Activated effector memory CD4-positive, alpha-beta T cell treated with Interleukin-2 at 50 U/mL for 16 hours (primary cell): ENCODE measurements at places on chromosomes 12 and 14.

GRCh38 chr14:82710267-82710841 is 1176.7 kb upstream of the SEL1L start:
- DNase-seq: no peak

DNA sequence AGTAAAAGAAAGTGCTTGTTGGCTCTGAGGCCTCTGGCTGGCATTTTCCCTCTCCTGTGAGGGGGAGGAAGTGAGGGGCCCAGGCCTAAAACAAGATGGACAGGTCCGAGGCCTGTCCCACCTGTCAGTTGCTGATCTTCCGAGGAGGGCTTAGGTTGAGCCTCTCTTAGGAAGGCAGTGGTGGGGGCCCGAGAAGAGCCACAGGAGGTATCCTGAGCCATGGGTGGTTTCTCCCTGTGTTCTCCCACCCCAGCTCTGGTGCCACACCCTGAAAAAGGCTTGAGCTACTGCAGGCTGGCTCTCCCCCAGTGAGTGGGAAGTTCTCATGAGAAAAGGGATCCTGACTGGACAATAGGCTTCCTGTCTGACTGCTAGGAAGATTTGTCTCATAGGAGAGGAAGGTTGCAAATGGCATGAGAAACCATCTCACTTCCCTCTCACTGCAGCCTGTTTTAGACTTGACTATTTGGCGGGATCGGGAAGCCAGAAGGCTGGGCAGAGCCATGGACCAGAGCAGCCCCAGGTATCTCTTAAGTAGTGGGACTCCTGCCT is 72.1 kb upstream of the SRSF5 start:
- DNase-seq: no peak

DNA sequence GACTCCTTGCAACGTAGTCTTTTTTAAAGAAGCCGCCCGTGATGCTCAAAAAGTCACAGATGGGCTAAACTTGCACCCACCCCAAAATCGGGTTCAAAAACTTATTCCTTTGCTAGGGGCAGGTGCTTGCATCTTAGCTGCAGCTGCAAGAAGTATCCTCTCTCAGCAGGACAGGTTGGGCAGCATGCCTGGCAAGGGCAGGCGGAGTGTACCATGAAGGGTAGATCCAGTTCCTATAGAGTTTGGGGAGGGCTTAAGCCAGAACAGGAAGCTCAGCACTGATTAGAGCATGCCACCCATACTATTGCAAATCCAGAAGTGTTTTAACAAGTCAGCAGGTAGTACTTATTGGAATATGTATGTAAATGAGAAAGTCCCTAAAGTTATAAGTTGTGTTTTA is 48.7 kb downstream of the CPM start:
- no peak for DNase-seq

DNA sequence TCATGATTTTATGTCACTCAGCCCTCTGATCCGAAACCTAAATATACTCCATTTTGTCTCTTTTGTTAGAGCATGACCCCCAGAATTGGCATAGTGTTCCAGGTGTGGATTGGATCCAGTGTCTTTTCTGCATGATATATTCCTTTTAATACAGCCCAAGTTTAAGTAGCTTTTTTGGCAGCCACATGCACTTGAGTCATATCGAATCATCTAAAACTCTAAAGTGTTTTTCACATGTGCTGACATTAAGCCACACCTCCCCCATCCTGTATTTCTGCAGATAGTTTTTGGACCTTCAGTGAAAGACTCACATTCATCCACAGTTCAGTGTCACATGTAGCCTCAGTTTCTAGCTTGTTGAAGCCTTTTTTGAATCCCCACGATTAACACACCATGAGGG is 30.6 kb downstream of the BORCS5 start:
- DNase-seq: no peak
